ENCODE measurements at places on chromosomes 13 and 19. TPM values are rescaled to one million over a fixed set of nuclear protein-coding genes. Genes with fewer than 3 reads are reported as not detected.

GRCh38 chr19:13610039-13610691 lies 103.9 kb upstream of the CACNA1A start:
- no peaks in the 10 kb centered on the region for H3K4me1 ChIP-seq
- H3K27me3 ChIP-seq = no peaks in the 10 kb centered on the region
- H3K4me3 ChIP-seq = no peak overlapping the region
- H3K27ac ChIP-seq = no peak overlapping the region
- no peak for DNase-seq
- H3K36me3 ChIP-seq = no peaks in the 10 kb centered on the region

DNA sequence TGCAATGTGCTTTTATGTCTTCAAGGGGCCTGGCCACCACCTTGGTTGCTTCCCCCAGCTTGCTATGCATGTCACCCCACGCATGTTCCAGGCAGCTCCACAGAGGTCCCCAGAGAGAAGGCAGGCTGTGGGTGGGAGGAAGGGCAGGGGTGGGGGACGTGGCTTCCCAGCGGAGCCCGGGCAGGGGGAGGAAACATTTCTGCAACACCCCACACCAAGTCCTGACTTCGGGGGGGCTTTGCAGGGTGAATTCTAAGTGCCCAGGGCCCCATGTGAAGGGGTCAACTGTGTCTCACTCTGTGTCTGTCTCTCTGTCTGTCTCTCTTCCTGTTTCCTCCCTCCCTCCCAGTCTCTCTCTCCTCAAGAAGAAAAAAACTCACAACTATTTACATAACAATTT lies 39.6 kb downstream of the LTBP4 start:
- peak overlapping the region; percentile 2 for H3K4me3 ChIP-seq
- no peak for DNase-seq
- H3K36me3 ChIP-seq = no peaks in the 10 kb centered on the region
- peaks cover 16% of the 10 kb centered on the region for H3K4me1 ChIP-seq

GRCh38 chr13:44800626-44801025 lies 188.6 kb downstream of the NUFIP1 start:
- no peak overlapping the region for H3K4me3 ChIP-seq
- H3K27ac ChIP-seq = no peak overlapping the region
- H3K36me3 ChIP-seq = no peaks in the 10 kb centered on the region
- no peaks in the 10 kb centered on the region for H3K4me1 ChIP-seq
- no peaks in the 10 kb centered on the region for H3K27me3 ChIP-seq

The EPSTI1 gene
- 7.9 TPM for total RNA-seq

DNA sequence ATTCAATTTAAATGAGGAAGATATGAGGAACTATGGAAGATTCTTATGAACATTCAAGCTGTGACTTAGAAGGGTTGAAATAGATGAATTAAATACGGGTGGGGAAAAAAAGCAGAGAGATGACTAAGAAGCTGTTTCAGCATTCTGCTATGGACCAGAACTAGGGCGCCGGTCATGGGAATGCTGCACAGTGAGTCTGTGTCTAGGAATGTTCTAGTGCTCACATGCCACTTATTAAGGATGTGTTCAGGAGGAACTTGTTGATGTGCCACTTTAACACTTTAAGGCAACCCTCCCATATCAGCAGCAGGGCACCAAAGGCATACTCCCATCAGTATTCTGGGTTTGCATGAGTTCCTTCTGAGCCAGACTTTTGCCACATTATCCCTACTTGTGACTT lies 152.1 kb downstream of the POSTN start:
- no peak overlapping the region for H3K4me3 ChIP-seq
- H3K4me1 ChIP-seq = peaks cover 14% of the 10 kb centered on the region
- H3K27me3 ChIP-seq = no peaks in the 10 kb centered on the region
- no peaks in the 10 kb centered on the region for H3K36me3 ChIP-seq
- no peak for DNase-seq

The LILRB1 gene
- 10.0 TPM for total RNA-seq

DNA sequence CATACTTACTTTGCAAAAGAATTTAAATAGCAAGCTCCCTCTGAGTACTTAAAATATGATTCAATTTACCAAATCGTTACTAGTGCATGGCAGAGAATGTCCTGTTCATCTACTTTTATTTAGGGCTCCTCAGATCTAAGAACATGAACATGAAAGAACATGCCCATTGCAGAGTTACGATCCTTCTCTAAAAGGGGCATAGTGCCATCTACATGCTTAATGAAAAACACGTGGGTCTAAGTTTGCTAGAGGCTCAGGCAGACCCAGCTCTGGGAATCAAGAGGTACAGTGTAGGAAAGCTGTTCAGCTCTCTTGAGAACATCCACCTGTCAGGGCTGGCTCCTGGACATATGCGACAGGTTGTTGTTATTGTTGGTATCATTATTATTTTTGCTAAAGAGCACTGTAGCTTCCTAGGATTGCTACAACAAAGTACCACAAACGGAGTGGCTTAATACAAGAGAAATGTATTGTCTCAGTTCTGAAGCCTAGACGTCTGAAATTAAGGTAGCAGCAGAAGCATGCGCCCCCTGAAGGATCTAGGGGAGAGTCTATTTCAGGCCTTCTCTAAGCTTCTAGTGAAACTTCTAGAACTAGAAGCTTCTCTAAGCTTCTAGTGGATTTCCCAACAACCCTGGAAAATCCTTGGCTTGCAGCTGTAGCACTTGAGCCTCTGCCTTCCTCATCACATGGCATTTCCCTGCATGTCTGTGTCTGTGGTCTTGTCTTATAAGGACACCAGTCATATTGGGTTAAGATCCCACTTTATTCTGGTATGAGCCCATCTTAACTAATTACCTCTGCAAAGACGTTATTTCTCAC lies 133.9 kb downstream of the DCT start:
- H3K27ac ChIP-seq = no peak overlapping the region
- peak overlapping the region; percentile 48 for H3K4me3 ChIP-seq
- no peaks in the 10 kb centered on the region for H3K27me3 ChIP-seq
- DNase-seq = no peak

GRCh38 chr19:43741075-43741825 lies 13.5 kb downstream of the SMG9 start:
- peaks cover 65% of the 10 kb centered on the region for H3K36me3 ChIP-seq
- no peak overlapping the region for H3K27ac ChIP-seq
- H3K4me1 ChIP-seq = no peaks in the 10 kb centered on the region
- H3K27me3 ChIP-seq = no peaks in the 10 kb centered on the region
- H3K4me3 ChIP-seq = no peak overlapping the region

DNA sequence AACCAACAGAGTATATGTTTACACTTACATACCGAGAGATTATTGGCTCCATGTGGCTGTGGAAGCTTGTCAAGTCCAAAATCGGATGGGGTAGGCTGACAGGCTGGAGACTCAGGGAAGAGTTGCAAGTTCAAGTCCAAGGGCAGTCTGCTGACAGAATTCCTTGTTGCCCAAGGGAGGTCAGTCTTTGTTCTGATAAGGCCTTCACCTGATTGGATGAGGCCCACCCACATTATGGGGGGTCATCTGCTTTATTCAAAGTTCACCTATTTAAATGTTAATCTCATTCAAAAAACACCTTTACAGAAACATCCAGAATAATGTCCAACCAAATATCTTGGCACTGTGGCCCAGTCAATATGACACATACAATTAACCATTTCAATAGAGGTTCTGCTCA lies 452.4 kb downstream of the KLF12 start:
- H3K4me3 ChIP-seq = no peak overlapping the region
- H3K27ac ChIP-seq = no peak overlapping the region
- no peak for DNase-seq

GRCh38 chr19:18488403-18488723 lies 33.5 kb downstream of the ELL start:
- peaks cover 50% of the 10 kb centered on the region for H3K4me1 ChIP-seq
- DNase-seq = no peak
- no peaks in the 10 kb centered on the region for H3K27me3 ChIP-seq
- H3K4me3 ChIP-seq = no peak overlapping the region
- no peak overlapping the region for H3K27ac ChIP-seq
- no peaks in the 10 kb centered on the region for H3K36me3 ChIP-seq

DNA sequence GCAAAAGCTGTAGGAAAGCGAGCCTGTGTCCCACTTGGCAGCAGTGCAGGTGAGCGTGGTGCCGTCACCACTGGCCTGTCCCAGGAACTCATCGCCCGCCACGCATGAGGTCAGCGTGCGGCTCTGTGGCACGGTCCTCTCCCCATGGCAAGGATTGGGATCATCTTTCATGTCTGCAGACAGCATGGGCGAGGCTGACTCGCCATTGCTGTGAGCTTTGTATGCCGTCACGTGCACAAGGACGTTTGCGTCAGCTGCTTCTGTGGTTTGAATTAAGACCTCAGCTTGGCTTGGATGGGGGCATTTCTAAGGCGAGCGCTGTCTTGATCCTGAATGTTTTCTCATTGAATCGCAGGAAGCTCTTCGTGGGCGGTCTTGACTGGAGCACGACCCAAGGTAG lies 9.8 kb downstream of the DAZAP1 start:
- H3K27ac ChIP-seq = no peak overlapping the region
- no peak for DNase-seq
- peaks cover 39% of the 10 kb centered on the region for H3K36me3 ChIP-seq
- peaks cover 46% of the 10 kb centered on the region for H3K4me1 ChIP-seq

GRCh38 chr13:109778102-109778542 lies 8.3 kb downstream of the IRS2 start:
- DNase-seq = no peak
- no peak overlapping the region for H3K27ac ChIP-seq
- H3K4me3 ChIP-seq = peak overlapping the region; percentile 80
- H3K36me3 ChIP-seq = peaks cover 22% of the 10 kb centered on the region
- H3K4me1 ChIP-seq = peaks cover 32% of the 10 kb centered on the region

The PALM3 gene
- not detected for total RNA-seq

GRCh38 chr19:8338835-8339234 lies 4.2 kb downstream of the KANK3 start:
- H3K4me3 ChIP-seq = no peak overlapping the region
- H3K4me1 ChIP-seq = peaks cover 7% of the 10 kb centered on the region
- peaks cover 16% of the 10 kb centered on the region for H3K27me3 ChIP-seq

DNA sequence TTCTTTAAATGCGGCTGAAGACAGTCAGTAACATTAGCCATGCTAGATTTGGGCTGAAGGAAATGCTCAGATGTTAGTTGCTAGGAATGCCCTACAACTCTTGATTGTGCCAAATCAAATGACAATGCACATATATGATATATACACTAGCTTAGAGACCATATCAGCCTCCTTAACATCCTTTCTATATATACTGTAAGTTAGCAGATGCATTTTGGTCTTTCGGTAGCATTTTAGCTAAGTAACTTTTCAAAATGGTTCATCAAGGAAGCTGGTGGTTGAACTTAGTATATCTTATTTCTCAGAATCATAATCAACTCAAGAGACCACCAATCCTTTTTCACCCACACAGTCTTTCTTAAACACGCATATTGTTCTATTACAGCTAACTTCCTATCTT lies 14.1 kb upstream of the ENOX1 start:
- H3K4me1 ChIP-seq = peaks cover 5% of the 10 kb centered on the region
- no peaks in the 10 kb centered on the region for H3K36me3 ChIP-seq
- no peaks in the 10 kb centered on the region for H3K27me3 ChIP-seq

The DCT gene
- 0.27 TPM for total RNA-seq

The PABPC3 gene
- not detected for total RNA-seq

- H3K27ac ChIP-seq = no peak overlapping the region
- H3K27me3 ChIP-seq = no peaks in the 10 kb centered on the region
- no peak for DNase-seq
- H3K4me1 ChIP-seq = no peaks in the 10 kb centered on the region
These were observed 23.9 kb upstream of the CXCL17 start for GRCh38 chr19:42466521-42467182.

DNA sequence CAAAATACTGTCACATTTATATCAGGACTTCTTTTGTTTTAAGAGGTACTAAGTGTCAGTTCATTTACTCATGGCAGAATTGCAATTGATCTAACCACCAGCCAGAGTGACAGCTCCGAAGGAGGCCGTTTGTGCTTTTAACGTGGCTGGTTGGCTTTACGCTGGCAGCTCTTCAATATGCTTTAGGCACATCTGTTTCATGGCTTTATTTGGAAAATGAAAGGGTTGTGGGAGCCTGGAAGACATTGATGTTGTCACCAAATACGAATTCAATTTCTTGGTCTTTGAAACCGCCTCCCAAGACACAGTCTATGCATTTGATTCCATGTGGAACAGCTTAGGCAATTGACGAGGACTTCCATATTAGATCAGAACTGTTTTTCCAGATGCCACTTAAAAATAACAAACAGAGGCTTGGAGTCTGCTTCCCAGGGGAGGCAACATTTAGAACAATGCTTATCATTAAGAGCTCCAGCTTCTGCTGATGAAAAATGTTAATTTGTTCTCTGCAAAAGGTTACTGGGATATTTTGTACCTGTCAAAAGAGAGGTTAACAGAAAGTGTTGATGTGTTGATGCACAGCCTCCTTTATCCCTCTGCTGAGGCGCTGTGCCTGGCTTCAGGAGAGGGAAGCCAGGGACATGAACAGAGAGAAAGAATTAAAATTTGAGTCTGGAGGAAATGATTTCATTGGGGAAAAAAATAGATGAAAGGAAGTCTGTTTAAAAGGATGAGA lies 64.0 kb upstream of the TNFRSF19 start:
- H3K36me3 ChIP-seq = no peaks in the 10 kb centered on the region
- no peaks in the 10 kb centered on the region for H3K4me1 ChIP-seq
- no peak overlapping the region for H3K27ac ChIP-seq
- no peak overlapping the region for H3K4me3 ChIP-seq
- no peak for DNase-seq

GRCh38 chr19:19329126-19329525 lies 8.5 kb downstream of the MAU2 start:
- no peak overlapping the region for H3K27ac ChIP-seq
- DNase-seq = no peak
- no peaks in the 10 kb centered on the region for H3K27me3 ChIP-seq

DNA sequence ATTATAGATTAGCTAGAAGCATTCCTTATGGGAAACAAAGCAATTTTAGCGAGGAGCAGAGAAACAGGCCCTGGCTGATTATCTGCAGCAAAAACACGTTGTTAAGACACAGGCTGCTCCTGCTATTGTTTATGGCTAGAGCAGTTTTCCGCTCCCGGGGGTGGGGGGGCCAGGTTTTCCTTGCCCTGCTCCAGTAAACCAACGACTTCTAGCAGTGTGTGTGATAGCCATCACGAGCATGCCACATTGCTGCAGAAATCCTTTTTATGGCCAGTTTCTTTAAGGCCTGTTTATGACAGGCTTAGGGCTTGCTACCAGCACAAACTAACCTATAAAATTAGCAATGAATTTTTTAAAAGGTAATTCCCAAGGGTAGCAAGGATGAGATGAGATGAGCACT lies 18.4 kb upstream of the IL17D start:
- H3K4me3 ChIP-seq = no peak overlapping the region
- no peaks in the 10 kb centered on the region for H3K36me3 ChIP-seq
- DNase-seq = no peak
- H3K4me1 ChIP-seq = no peaks in the 10 kb centered on the region
- no peak overlapping the region for H3K27ac ChIP-seq
- no peaks in the 10 kb centered on the region for H3K27me3 ChIP-seq

The KLK14 gene
- total RNA-seq = not detected

- peaks cover 11% of the 10 kb centered on the region for H3K4me1 ChIP-seq
- no peak overlapping the region for H3K27ac ChIP-seq
- H3K36me3 ChIP-seq = peaks cover 46% of the 10 kb centered on the region
- H3K27me3 ChIP-seq = no peaks in the 10 kb centered on the region
- DNase-seq = no peak
These were observed 5.7 kb downstream of the DCAF15 start for GRCh38 chr19:13958043-13958442.

- no peaks in the 10 kb centered on the region for H3K27me3 ChIP-seq
- no peak overlapping the region for H3K27ac ChIP-seq
- no peaks in the 10 kb centered on the region for H3K4me1 ChIP-seq
- H3K4me3 ChIP-seq = no peak overlapping the region
- no peaks in the 10 kb centered on the region for H3K36me3 ChIP-seq
These were observed 15.1 kb downstream of the BRCA2 start for GRCh38 chr13:32330441-32330840.

GRCh38 chr19:47608074-47608918 lies 638 bp upstream of the BICRA start:
- peak overlapping the region; percentile 94 for H3K4me3 ChIP-seq
- H3K27me3 ChIP-seq = no peaks in the 10 kb centered on the region
- no peaks in the 10 kb centered on the region for H3K36me3 ChIP-seq
- DNase-seq = peak; percentile 86

The SUCLA2 gene
- 34.8 TPM for total RNA-seq

All from thoracic aorta (tissue), 2 donors.